ENCODE measurements at places on chromosomes 4 and X. TPM values are rescaled to one million over a fixed set of nuclear protein-coding genes. Genes with fewer than 3 reads are reported as not detected.

DNA sequence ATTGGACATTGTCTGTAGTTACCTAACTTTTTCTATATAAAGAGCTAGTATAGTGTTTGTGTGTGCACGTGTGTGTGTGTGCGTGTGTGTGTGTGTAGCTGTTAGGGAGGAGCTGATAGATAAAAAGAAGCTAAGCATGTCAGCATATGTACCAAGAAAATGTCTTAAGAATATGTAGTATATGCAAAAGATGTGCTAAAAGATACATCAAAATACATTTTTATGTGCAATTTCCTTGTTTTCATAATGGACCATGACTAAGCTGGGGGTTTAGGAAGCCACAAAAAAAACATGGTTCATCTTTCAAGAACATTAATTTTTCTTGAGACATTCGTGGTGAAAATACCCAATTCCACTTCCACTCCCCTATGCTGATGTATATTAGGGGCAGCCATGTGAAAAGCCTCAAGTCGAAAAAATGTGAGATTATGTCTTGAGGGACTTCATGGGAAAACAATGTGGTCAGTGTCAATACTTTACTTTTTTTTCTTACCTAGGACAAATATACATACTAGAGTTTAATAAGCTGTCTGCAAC, 1599.7 kb downstream of the ARAP2 start:
- DNase-seq = no peak

DNA sequence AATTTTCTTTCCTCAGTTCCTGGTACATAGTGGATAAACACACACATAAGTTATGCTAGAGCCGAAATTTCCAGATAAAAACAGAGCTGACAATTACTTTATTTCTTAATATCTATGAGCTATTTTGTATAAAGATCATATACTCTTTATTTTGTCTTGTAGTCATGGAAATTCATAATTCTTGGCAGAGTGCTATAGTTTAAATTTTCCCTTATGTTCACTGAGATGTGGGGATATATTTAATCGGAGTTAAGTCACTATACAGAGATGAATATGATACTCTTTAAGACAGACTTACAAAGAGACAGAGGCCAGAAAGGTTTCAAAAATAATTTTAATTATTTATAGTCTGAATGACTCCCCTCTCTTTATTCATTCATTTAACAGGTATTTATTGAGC, 89.7 kb downstream of the PPEF1 start:
- no peak for DNase-seq

The OTC gene
- 2.6 TPM for total RNA-seq

GRCh38 chrX:104864296-104864695, 298.3 kb downstream of the IL1RAPL2 start:
- no peak for DNase-seq

GRCh38 chr4:153409412-153409811, 56.7 kb upstream of the TMEM131L start:
- no peak for DNase-seq

GRCh38 chrX:8731559-8732395, at the start of gene ANOS1:
Gene ANOS1, minus strand, starts transcription at chrX:8732137. Its CDS starts 101 bp downstream, at chrX:8732036.
- DNase-seq = no peak

DNA sequence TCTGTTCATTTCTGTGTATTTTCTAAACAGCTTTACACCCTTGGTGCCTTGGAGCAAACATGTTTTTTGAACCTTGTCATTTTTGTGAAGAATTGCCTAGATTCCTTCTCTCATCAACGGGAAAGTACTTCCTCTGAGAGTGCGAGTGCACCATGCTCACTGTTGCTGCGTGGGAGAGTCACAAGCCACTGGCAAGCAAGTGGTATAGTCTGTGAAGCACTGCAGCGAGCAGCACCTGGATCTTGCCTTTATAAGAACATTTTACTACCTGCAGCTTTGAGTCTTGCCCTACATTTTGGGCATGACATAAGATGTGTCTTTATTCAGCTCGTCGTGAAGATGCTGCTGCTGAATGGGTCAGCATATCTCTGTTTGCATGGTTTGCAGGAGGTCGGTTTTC, 44.9 kb downstream of the HADH start:
- DNase-seq = no peak

GRCh38 chr4:26067035-26067434, 153.0 kb downstream of the SMIM20 start:
- DNase-seq = no peak

- no peak for DNase-seq
Measured at GRCh38 chrX:154351183-154352011, 23.0 kb downstream of the FLNA start.

The PRSS48 gene
- not detected for total RNA-seq

Data from HepG2 (cell line).